ENCODE measurements at places on chromosomes 16 and 17. TPM values are rescaled to one million over a fixed set of nuclear protein-coding genes. Genes with fewer than 3 reads are reported as not detected.

FGF11 gene
- not detected for total RNA-seq

ZNF423 gene
- total RNA-seq = 1.3 TPM

PIK3R5 gene
- total RNA-seq = 5.1 TPM

ZNF469 gene
- total RNA-seq = 0.29 TPM

CDRT15 gene
- total RNA-seq = not detected

NTN1 gene
- 56.2 TPM for total RNA-seq

TNFSF12 gene
- total RNA-seq = 37.2 TPM

CLDN7 gene
- 25.0 TPM for total RNA-seq

TCAP gene
- not detected for total RNA-seq

GDPD1 gene
- total RNA-seq = 8.6 TPM

ZNF629 gene
- 10.7 TPM for total RNA-seq

OR1A1 gene
- not detected for total RNA-seq

KRTAP2-3 gene
- total RNA-seq = not detected

MARVELD3 gene
- 1.3 TPM for total RNA-seq

FLOT2 gene
- total RNA-seq = 39.3 TPM

CDT1 gene
- total RNA-seq = 8.7 TPM

NSRP1 gene
- total RNA-seq = 21.6 TPM

RAC3 gene
- total RNA-seq = 1.6 TPM

LAT gene
- total RNA-seq = 26.8 TPM

GRCh38 chr16:64858076-64858475 lies 263.8 kb downstream of the CDH11 start:
- no peak for DNase-seq

- DNase-seq = peak; percentile 71
These were observed 4.0 kb upstream of the PERCC1 start for GRCh38 chr16:1426734-1427471.

- no peak for DNase-seq
These were observed 8.7 kb downstream of the CACNG5 start for GRCh38 chr17:66843627-66844026.

DNA sequence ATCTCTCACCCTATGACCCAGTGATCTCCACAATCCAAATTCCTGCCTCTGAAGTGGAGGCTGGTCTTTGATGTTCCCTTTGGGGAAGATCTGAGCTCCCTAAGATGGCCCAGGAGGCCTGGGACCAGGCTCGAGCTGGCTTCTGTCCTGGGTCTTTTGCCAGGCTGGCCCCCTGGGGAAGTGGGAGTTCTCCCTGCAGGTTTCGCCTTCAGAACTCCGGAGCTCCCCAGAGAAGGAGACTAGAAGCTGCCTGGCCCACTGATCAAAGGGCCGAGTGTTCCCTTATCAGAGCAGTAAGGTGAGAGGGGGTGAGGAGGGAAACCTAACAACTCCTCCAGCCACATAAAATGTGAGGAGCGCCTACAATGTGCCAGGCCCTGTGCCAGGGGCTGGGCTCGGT lies 147.1 kb downstream of the IRF8 start:
- no peak for DNase-seq

- DNase-seq = peak; percentile 35
These were observed 4.4 kb downstream of the TRAP1 start for GRCh38 chr16:3712861-3713372.

DNA sequence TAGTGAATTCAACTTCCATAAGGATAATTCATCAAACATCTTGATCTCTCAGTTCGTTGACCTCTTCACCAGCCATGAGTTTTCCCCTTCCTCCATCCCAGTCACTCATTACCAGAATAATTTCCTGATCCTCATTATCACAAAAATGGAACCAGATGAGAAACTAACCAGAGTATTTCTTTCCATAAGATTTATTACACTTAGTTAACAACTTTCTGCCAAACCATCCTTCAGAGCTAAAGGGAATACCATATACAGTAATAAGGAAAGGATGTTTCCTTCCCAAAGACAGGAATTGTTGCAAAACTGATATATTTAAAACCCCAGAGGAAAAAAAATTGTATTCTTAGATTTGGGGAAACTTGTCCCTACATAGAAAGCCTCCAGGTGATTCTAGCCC lies 8.6 kb downstream of the KRTAP29-1 start:
- no peak for DNase-seq

DNA sequence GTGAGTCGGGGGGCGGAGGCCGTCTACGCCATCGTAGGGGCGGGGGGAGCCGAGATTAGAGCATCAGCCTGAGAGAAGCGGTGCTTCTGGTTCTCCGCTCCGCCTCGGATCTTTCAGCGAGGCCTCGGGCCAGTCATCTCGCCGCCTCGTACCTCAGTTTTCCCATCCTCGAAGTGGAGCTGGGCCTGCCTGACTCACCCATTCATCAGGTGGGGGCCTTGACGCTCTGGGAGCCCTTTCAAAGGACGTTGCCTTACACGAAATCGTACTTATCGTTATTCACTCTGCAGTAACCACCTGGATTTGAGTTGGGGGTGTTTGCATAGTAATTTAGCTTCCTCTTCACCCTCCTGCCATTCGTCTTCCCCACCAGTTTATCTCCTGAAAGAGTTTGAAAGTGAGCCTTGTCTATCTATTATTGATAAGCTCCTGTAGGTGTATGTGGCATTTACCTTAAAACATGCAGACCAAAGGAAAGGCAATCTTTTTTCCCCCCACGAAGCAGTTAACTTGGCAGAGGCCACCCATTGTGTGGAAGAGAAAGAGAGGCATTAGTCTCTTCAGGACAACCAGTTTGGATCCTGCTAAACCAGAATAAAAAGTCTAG lies 674 bp downstream of the TAF15 start:
- DNase-seq = peak; percentile 20

GRCh38 chr16:5005916-5006315 lies 27.8 kb downstream of the NAGPA start:
- DNase-seq = no peak

DNA sequence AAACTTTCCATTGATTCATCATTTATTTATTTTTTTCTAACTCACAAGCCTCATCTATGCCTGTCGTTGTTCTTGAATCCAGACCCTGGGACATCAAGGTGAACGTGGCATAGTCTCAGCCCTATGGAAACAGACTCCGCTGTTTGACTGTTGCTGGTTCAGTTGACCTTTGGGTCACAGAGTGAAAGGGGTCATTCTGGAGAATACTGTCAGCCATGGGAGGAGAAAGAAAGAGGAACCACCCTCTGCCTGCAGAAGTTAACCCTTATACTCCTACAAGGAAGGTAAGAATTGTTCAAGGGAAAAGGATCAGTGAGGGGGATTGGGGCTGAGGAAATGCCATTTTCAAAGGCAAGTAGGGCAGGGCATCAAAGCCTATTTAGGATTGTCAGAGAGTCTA lies 387.6 kb upstream of the MAF start:
- DNase-seq = no peak

GRCh38 chr16:66908116-66908515 lies 10.6 kb downstream of the CDH16 start:
- no peak for DNase-seq

- DNase-seq = no peak
These were observed 12.0 kb upstream of the BCAS3 start for GRCh38 chr17:60665602-60666001.

- DNase-seq = no peak
These were observed 133.3 kb downstream of the MGAT5B start for GRCh38 chr17:77001487-77001886.

DNA sequence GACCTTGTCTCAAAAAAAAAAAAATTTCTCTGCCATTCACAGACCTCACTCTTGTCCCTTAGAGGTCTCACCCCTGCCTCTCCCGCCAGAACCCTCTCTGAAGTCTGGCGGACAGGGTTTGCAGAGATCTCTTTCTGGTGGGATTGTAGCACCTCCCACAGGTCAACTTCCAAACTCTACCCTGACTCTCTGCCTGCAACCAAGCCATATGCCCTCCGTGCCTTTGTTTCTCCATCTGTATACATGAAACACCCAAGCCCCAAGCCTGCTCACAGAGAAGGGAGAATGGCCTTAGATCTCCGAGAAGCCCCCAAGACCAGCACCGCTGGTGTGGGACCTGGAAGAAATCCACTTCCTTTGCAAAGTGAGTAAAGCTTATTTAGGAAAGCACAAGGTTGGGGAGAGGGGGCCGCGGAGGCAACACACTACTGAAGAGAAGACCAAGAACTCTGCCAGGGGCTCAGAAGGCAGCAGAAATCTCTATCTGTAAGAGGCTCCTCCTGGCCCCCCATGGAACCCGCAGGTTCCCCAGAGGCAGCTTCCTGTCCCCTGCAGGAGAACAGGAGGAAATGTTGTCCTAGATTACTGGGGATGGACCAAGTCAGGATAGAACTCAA lies 219.9 kb downstream of the C16orf78 start:
- DNase-seq = no peak

GRCh38 chr17:6157716-6158115 lies 87.5 kb downstream of the WSCD1 start:
- DNase-seq = no peak

- no peak for DNase-seq
These were observed 12.8 kb downstream of the ITGAE start for GRCh38 chr17:3788200-3788599.

DNA sequence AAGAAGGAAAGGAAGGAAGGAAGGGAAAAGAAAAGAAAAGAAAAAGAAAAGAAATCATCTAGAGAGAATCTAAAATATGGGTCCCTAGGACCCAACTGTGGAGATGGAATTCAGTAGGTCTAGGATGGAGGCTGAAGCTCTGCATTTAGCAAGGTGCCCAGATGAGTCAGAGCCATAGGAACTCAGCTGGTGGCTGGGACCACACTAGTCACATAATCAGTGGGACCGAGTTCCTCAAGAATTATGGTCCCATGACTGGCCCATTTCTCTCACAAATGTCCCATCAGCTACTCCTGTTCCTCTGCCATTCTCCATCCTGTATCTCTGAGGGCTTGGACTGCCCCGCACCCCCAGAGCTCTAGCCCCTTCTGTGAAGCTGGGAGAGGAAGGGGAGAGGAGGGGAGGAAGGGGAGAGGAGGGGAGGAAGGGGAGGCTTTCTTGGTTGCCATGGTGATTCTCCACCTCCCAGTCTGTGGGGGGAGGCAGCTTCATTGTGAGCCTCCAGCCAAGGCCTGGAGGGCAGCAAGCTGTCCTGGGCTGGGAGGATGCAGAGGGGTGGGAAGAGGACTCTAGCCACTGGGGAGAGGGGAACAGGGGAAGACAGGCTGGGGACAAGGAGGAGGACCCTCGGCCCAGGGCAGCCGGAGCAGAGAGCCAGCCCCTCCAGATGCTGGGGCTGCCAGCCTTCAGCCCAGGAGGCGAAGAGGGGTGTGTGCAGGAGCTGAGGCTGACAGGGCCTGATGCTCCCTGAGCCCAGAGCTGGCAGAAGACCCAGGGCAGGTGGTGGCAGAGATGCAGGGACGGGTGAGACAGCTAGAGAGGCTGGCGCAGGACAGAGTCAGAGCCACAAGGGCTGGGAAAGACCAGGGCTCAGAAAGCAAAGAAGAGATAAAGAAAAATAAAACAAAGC lies 37.8 kb upstream of the LHX1 start:
- DNase-seq = no peak

- peak; percentile 31 for DNase-seq
These were observed 77.4 kb downstream of the SPECC1 start for GRCh38 chr17:20086416-20087076.

DNA sequence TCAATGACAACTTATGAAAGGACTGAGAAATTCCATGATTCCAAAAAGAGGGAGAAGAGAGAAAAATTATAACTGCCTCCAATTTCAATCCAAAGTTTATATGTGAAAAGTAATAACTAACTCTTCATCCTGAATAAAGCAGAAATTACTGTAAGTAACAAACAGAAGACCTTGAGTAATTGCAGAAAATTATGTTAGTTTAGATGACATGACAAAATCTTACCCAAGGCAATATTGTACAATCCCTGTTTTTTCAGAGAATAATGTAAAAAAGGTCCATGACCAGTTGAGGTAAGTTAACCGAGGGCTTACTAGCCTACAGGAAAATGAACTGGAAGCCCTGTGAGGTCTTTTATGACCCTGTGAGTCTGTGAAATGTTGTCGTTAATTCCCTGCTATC lies 949.5 kb upstream of the SOX9 start:
- no peak for DNase-seq

DNA sequence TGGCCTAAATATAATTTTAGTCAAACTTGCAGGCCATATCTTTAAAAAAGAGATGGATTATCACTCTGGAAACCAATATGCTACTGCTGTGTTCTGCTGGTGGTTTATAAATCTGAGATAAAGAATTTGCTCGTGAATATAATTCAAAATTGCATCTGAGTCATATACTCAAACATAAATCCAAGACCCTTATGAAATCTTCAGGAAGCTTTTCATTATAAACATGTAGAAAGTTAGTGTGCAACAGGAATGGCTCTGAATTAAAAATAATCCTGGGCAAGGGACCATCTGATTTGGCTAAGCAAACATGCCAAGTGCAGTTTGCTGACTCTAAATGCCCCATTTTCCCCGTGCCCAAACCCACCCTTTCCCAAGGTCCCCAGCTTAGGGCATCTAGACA lies 57.3 kb downstream of the TEX2 start:
- no peak for DNase-seq

GRCh38 chr16:56423584-56424403 lies 1.6 kb downstream of the AMFR start:
- DNase-seq = no peak

DNA sequence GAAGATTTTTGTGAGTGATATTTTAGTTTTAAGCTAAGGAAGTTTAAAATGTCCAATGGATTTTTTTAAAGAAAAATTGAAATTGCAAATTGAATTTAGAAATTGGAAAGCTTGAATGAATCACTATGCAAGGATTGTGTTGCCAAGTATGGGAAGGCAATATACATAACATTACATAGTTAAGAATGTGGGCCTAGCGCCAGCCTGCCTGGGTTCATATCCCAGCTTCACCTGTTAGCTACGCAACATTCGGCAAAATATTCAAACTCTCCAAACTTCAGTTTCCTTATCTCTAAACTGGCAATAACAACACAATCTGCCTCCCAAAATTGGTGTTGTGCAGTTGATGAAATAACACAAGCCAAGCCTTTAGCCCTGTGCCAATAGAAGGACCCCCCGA lies 50.4 kb upstream of the DNAH9 start:
- DNase-seq = no peak

- no peak for DNase-seq
These were observed 39.3 kb downstream of the TNFRSF13B start for GRCh38 chr17:16932611-16933010.

All from stomach (tissue), 19 donors.